CD4-positive, alpha-beta memory T cell (primary cell): ENCODE measurements at places on chromosomes 16 and 17. TPM values are rescaled to one million over a fixed set of nuclear protein-coding genes. Genes with fewer than 3 reads are reported as not detected.

Gene EPOP
- 0.25 TPM for total RNA-seq

Gene KDM8
- 31.0 TPM for total RNA-seq

Gene GAN
- total RNA-seq, result 10.8 TPM

DNA sequence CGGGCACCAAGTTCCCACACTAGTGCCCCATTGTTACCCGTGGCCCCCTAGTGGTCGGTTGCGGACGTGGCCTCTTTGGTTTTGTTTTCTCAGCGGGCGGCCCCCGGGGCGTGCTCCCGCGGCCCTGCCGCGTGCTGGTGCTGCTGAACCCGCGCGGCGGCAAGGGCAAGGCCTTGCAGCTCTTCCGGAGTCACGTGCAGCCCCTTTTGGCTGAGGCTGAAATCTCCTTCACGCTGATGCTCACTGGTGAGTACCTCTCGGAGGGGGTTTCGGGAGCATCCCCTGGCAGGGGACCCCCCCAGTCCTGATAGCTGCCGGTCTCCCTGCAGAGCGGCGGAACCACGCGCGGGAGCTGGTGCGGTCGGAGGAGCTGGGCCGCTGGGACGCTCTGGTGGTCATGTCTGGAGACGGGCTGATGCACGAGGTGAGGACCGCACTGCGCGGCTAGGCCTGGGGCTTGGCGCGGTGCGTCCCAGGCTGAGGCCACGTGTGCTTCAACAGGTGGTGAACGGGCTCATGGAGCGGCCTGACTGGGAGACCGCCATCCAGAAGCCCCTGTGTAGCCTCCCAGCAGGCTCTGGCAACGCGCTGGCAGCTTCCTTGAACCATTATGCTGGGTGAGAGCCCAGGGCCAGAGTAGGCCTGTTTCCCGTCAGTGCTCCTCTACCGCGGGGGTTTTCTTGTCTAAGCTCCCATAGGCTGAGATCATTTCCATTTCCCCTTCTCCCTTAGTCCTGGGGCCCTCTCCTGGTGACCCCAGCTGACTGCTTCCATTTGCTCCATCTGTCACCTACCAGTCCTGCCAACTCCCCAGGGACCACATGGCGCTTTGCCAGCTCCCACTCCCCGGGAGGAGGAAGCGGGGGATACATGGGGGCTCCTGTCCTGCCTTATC lies 1.7 kb downstream of the SPHK1 start:
- DNase-seq, result peak; percentile 83

- peak; percentile 6 for DNase-seq
Observed at GRCh38 chr16:48383877-48384519, 1.2 kb downstream of the SIAH1 start.
